ENCODE measurements at places on chromosomes 4 and X. TPM values are rescaled to one million over a fixed set of nuclear protein-coding genes. Genes with fewer than 3 reads are reported as not detected.

- DNase-seq: no peak
Measured at GRCh38 chr4:104449537-104449936, 45.2 kb downstream of the CXXC4 start.

Gene OTUD6A
- not detected for total RNA-seq

GRCh38 chr4:94673961-94674360 is 83.8 kb upstream of the BMPR1B start:
- DNase-seq: no peak

Gene STBD1
- total RNA-seq: not detected

DNA sequence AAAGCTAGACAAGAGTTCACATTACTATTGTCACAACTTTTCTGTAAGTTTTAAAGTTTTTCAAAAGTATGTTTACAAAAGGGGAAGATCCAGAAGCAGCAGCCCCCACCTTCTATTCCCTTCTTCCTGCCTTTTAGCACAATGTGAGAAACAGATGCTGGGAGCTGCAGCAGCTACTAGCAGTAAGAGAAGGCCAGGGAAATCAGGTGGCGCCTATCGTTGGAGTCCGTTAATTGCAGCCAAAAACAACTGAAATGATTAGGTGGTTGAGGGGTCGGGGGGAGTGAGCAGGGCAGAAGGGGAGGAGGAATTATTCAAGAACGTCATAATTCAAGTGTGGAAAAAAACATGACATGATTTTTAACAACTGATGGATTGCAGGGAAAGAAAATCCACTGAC is 27.4 kb downstream of the FRYL start:
- no peak for DNase-seq

Gene ARX
- total RNA-seq: not detected

Gene JADE3
- 0.85 TPM for total RNA-seq

Gene SSX2B
- total RNA-seq: not detected

DNA sequence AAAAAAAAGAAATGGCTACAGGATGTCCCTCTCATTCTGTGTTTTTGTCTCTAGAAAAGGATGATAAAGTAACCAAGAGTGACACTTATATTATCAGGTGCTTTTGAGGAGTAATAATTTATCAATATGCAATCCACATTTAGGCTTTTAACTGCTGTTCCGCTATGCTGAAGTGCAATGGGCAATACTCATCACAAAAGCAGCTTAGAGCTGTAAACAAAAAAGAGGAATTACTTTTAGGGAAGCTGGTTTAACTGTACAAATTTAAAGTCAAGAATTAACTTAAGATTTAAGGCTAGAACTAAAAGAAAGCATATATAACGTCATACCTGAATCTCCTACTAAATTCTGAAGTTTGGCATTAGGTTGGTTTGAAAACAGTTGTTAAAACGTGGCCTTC is 93.5 kb upstream of the DDX3X start:
- DNase-seq: no peak

Gene ADAMTS3
- total RNA-seq: not detected

GRCh38 chrX:105645667-105646357 is 176.5 kb upstream of the NRK start:
- no peak for DNase-seq

DNA sequence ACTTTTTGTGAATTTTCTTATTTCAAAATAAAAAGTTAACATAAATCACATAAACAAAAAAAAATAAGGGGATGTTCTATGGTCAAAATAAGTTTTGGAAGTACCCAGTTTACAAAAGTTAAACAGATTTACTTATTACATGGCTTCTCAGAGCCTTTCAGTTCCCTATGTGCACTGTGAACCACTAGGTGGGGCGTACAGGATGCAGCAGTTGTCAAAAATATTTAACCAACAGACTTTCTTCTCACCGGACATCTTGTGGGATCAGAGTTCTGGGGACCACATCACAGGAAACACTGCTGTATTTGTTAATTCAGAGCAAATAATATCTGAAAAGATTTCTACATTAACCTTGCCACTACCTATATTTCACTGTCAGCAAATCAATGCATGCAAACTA is 74.1 kb downstream of the SMARCA1 start:
- no peak for DNase-seq

Data from activated naive CD8-positive, alpha-beta T cell treated with anti-CD3 and anti-CD28 coated beads for 36 hours (primary cell).